Renal pelvis (tissue), 12 donors: ENCODE measurements at places on chromosomes 6 and 20. TPM values are rescaled to one million over a fixed set of nuclear protein-coding genes. Genes with fewer than 3 reads are reported as not detected.

The PSMA7 gene
- polyA plus RNA-seq: 220 TPM

The DNMT3B gene
- polyA plus RNA-seq: 9.9 TPM

The CD83 gene
- polyA plus RNA-seq: 12.7 TPM

The LCA5 gene
- polyA plus RNA-seq: 10.7 TPM

DNA sequence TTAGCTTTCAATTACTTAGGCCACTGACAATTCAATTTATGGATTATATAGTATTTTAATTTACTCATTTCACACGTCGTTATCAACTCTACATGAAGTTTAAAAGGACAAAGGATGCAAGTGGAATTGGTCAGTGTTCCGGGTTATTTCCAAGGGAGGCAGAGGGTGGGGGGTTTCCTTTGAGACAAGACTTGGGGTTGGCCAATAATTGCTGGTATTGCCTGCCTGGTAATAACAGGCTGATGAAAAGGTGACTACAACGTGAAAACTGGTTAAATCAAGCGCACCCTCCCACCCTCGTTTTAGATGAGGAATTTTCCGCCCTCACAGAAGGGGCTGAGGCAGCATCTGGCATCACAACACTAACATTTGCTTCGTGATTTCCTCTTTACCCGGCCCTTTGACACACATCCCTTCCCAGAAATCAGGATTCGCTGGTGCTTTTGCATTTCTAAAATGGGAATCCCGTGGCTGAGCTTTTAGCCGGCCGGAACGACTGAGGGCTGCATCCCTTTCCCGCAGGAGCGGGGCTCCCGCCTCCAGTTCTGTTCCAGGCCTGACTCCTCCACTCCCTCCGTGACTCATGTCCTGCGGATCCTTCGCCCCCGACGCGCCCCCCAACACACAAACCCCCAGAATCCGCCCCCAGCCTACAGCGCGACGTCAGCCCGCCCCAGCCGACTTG lies 999 bp upstream of the PIM1 start:
- peak; percentile 67 for DNase-seq

- no peak for DNase-seq
Measured at GRCh38 chr20:45781391-45781931, 10.2 kb downstream of the WFDC3 start.

- DNase-seq: no peak
Measured at GRCh38 chr20:37827605-37828004, 75.3 kb upstream of the VSTM2L start.

DNA sequence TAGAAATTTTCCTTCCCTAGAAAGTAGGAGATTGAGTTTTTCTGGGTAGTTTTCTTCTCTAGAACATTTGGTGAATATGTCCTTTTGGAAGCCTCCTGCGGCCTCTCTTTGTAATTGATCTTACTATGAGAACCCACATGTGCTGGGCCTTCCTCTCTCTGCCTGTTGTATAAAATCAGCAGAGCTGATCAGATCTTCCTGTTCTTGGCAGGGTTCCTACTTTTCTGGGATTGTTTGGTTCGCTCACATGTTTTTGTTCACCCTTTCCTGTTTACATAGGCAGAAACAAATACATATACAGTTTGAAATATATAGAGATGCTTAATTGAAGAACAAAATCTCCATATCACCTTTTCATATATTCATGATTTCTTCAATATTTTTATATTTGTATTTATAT lies 57.8 kb downstream of the IL22RA2 start:
- no peak for DNase-seq

DNA sequence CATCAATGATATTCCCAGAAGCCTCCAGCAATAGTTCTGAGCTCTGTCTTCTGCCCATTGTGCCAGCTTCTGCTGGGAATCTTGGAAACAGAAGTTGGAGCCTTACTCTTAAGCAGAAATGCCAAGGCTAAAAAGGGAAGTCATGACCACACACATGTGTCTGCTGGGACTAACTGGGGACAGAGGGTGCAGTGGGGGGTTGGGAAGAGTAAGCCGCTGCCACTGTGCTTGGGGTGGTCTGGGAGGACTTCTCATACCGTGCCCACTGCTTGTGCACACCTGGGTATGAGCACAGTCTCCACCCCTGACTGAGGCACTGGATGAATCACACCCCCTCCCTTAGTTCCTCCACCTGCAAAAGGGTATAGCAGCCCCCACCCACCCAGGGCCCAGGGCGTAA lies 90.7 kb downstream of the CDC5L start:
- no peak for DNase-seq

- no peak for DNase-seq
Measured at GRCh38 chr20:21075471-21075870, 30.7 kb downstream of the LINC00237 start.

DNA sequence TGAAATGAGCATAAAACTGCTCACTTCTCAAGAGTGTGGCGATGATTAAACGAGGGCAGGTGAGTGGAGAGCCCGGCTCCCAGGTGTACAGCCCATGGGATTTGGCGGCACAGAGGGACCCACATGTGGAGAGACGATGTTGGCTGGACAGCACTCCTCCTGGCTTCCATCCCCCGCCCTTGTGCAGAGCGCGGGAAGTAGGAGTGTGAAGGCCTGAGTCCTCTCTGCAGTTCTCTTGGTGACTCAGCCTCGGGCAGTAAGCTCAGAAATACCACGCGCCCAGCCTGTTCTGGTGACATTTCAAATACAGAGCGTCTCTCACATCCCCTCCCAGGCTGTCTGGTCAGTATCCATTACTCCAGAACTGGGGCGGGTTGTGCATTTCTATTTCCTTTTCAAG lies 94.2 kb upstream of the SRSF6 start:
- no peak for DNase-seq

GRCh38 chr20:12916699-12917098 lies 92.1 kb upstream of the SPTLC3 start:
- peak; percentile 48 for DNase-seq

GRCh38 chr6:64914124-64914523 lies 792.9 kb downstream of the EYS start:
- no peak for DNase-seq

GRCh38 chr20:10653599-10654249 lies 20.1 kb downstream of the JAG1 start:
- no peak for DNase-seq

DNA sequence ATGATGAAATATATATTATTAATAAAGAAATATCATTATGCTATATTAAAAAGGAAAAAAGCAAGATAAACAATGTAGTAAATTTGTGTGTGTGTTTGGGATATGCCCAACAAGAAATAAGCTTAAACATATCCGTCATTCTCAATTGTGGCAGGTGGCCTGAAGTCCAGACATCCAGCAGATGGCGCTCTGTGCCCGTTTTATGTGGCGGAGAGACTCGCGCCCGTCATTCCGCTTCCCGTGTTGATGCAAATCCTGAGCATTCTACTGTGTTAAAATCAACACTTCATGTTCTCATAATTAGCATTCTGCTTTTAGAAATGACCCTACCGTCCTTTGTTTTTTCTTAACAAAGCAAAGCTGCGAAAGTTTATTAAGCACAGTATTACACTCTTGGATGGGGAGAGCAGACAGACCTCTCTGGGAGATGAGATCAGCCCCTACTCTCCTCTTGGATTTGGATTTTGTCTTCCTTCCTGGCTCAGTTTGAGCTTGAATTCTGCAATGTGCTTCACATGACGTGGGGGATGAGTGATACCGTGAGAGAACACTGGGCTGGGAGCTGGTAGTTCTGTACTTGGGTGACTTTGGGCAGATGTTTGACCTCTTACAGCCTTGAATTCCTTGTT lies 125.8 kb downstream of the MCHR2 start:
- DNase-seq: peak; percentile 60
